ENCODE measurements at places on chromosomes 5 and 9.
A peak's percentile ranks its signal among the peaks of the same experiment; 100 is the strongest.

DNA sequence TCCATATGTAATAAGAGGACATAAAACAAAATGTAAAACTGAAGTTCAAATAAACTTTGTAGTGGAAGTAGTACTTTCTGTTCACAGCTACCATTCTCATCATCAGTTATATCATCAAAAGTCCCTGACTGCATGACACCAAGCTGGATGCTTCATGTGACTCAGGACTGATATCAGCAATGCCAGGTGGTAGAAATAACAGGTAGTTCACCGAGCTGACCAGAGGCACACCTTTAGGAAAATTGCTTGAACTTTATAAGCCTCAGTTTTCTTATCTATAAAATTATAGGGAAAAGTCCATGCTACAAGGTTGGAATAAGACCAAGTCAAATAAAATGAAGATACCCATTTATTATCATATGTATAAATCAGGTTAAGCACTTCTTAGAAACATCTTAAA lies 124.9 kb upstream of the PTGER4 start:
- no peak for DNase-seq

GRCh38 chr5:67417839-67418238 lies 221.2 kb upstream of the CD180 start:
- no peak for DNase-seq

- DNase-seq, result no peak
Measured at GRCh38 chr5:86465052-86465838, 152.5 kb upstream of the COX7C start.

DNA sequence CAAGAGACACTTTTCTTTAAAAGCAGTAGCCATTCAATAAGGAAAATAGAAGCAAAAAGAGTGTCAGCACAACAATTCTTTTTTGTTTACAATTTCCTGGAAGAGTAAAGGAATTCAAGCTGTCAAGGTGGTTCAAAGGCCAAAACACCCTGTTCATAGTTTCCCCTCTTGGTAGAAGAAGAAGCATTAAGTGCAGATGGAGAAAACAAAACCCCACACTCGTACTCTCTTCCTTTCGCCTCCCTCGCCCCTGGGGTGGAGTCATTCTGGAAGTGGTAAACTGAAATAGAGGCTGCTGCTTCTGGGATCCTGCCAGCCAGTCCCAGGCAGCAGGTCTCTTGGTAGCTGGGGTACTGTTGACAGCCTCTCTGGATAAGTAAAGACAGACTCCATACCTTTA lies 105.0 kb downstream of the ANKRD55 start:
- DNase-seq, result no peak

DNA sequence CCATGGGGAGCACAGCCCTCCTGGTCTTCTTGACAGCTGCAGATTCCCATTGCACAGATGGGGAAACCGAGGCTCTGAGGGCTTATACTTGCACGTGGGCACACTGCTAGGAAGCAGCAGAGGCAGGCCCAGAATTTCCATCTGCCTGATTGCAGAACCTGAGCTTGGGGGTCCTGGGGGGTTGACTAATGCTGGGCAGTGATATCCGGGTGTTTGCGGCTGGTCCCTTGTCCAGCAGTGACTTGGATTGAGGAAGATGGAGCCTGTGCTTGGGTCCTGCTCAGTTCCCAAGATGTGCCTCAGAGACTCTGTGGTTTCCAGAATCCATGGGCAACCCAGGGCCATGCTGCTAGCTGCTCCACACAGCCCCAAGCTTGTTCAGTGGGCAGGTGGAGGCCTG lies 91.2 kb downstream of the PHF2 start:
- DNase-seq, result no peak

DNA sequence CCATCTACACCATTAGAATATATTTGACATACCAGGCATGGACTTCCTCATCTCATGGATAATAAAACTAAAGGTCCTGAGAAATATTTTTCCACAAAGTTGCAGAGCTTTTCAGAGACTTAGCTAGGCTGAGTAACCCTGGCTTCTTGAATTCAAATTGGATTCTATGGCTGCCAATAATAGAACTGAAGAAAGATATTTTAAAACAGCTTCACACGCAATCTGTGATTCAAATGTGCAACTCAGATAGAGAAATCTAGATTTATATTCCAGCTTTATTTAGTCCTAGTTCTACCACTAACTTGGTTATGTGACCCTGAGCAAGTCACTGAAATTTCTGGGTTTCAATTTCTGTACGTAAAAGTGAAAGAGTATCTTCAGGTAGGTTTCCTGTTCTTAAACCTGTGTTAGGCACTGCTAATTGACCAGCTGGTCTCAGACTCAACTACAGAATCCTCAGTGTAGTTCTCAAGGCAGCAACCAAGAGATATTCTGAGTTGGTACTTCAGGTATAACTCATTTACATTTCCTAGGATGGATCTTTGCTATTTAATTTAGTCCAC lies 235.3 kb downstream of the GABRB2 start:
- no peak for DNase-seq

DNA sequence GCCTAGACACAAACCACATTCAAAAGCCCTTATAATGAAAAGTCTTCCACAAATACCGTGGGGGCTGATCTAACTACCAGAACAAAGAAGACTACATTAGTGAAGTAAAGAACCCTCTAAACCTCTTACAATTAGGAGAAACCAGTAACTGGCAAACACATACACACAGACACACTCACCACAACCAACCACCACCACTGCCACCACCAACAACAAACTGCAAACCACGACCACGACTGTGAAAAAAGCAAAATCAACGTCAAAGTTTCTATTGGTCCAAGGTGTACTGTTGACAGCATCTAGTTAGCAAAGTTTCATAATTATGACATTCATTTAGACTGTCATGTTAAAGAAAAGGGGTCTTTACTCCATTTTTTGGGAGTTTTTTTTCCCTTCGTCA lies 2.7 kb downstream of the CDO1 start:
- DNase-seq, result no peak

DNA sequence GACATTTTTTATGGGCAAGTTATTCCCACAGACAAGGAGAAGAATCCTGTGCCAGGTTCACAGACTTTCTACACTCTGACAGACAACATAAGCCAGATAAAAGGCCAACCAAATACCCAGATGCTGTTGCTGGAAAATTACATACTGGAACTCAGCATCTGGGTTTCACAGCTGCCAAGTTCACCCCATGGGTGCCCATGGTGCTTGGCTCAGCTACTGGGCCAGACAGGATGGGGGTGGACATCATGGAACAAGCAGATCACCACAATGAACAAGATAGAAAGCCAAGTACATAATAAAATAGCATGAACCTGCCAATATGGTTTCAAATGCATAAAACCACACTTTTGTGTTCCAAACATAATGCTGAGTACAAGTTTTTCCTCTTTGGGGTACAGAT lies 999.8 kb downstream of the NR2F1-AS1 start:
- no peak for DNase-seq

GRCh38 chr9:110801426-110801825 lies 132.8 kb downstream of the MUSK start:
- no peak for DNase-seq

DNA sequence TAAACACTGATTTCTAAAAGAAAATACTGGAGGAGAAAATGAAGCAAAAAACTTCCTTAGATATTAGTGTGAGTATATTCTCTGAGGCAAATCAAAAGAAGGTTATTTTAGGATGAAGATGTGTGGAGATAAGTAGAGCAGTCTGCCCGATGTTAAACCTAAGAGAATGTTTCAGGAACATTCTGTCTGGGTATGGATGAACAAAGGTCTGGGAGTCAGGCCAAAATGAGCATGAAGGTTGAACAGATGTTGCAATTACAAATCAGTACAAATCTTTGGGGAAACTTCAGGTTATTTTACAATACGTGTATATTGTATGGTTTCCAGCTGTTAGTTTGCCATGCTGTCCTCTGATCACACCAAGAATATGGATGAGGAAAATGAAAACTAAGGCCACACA lies 14.4 kb upstream of the CEP78 start:
- DNase-seq, result no peak

DNA sequence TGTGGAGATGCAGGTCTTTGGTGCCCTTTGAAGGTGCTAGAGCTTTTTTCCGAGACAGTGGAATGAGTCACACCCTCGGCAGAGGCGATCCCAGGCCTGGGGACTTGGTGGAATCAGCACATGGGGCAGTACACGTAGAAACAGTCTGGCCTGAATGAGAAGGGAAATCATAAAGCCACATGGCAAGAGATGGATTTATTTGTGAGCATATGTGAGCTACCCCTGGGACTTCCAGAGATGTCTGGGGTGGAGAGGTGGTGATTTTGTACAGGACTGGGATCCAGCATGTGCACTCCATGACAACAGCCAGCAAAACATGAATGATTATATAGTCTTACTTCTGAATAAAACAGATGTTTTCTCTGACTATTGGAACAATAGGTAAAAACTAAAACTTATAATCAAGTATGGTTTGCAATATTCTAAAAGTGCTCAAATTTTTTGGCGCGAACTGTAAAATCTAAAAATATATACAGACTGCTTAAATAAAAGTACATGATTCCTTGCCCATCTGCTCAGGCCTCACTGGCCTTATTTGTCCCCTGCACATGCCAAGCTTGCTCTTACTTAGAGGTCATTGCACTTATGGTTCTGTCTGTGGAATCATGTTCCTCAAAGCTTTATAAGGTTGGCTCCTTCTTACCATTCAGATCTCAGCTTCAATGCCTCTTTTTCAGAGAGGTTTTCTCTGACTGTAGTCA lies 54.7 kb upstream of the SMARCA2 start:
- DNase-seq, result no peak

DNA sequence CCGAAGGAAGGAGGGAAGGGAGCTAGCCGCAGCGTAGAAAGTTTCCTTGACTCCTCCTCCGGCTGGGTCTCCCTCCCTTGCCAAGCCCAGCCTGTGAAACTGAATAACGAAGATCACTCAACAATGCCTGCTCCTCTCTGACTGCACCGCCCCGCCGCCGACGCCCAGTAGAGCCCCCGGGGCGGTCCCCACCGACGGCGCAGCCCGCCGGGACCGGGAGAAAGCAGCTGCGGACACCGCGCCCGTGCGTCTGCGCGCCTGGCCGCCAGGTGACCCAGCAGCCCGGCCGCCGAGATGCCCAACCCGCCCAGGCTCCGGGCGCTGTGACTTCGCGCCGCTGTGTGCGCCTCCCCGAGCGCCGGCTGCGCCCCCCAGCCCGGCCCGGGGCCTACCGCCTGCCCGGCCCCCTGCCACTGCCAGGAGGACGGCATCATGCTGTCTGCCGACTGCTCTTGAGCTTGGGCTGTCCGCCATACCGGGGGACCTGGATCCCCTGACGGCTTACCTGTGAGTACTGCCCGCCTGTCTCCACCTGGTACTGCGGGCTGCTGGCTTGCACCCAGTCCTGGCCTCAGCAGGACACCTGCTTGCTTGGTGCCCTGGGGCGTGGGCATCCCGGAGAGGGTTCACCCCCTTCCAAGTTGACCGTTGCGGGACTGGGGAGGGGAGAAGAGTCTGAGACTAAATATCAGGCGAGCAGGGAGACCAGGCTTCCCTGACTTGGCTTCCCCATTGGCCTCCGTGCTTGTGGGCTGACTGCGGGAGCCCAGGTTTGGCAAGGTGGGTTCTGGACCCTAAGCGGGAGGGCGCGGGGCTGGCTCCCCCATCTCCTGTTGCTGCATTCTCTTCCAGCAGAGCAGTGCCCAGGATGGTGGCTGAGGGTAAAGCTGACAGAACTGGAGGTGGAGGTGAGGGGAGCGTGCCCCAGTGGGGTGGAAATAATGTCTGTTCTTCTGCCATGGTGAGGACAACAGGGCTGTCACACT lies 26.2 kb upstream of the SPTLC1 start:
- DNase-seq, result peak; percentile 66

- DNase-seq, result no peak
Measured at GRCh38 chr5:91127456-91128081, 255.5 kb downstream of the ARRDC3 start.

DNA sequence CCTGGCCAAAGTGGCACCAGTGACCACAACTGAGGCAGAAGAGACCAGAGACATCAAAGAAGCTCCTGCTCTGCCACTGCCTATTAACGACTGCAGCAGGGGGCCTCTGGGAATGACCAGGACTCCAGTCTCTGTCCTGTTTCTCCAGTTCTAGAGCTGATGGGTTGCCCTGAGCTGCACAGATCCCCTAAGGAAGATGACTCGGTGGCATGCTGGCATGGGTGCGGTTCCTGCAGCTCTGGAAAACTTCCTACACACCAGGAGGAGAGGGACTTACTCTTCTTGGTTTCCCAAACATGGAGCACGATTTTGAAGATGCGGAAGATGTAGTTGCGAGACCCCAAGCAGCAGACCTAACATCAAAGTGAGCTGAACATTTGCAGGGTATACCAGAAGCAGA lies 2.7 kb downstream of the SLIT3 start:
- DNase-seq, result no peak

GRCh38 chr9:20070336-20070735 lies 281.5 kb upstream of the SLC24A2 start:
- no peak for DNase-seq

- no peak for DNase-seq
Measured at GRCh38 chr5:95508550-95508949, 46.2 kb downstream of the SKIC3 start.

DNA sequence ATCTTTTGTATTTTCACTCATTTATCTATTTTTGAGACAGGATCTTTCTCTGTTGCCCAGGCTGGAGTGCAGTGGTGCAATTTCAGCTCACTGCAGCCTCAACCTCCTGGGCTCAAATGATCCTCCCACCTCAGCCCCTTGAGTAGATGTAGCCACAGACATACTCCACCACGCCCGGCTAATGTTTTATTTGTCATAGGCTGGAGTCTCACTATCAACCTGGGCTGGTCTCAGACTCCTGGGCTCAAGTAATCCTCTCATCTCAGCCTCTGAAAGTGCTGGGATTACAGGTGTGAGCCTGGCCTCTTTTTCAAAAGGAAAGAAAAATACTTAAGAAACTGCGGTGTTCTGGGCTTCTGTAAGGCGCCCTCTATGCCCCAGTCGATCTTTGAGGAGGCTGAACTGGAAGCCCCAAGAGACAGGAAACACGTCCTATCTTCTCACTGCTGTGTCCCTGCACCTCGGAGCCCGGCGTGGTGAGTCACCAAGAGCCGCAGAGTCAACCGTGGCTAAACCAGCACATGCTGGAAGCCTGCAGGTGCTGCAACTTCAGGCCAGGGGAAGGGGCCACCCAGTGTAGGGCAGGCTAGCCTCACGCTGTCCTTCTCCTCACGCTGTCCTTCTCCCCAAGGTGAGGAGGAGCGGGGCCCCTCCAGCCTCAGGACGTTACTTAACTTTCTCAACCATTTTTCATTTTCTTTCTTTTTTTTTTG lies 15.2 kb upstream of the LHX3 start:
- DNase-seq, result no peak

DNA sequence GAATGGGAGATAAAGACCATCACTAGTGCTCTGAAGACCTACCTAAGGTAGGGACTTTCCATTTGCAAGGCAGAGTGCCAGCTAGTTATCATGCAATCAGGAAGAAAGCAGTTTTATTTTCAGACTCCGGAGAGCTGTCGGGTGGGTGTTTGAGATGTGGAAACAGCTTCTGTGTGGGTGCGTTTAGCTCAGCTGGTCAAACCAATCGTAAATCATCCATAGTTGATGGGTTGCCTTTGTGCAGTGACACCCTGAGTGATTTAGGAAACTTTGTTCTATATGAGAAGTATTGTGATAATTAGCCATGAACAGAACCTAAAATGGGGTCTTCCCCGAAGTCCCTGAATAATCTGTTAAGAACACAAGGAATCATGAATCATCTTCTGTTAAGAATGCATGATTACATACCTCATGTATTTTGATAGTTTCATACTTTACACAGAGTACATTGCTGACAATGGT lies 284.3 kb downstream of the ARHGAP26 start:
- DNase-seq, result no peak

- no peak for DNase-seq
Measured at GRCh38 chr9:129525656-129526196, 95.2 kb downstream of the C9orf50 start.
